ENCODE measurements at places on chromosomes 7 and 10.

GRCh38 chr10:70890917-70891431, 2.6 kb upstream of the PCBD1 start:
- DNase-seq = no peak

GRCh38 chr7:128099204-128099671, 68.0 kb upstream of the LRRC4 start:
- DNase-seq = no peak

GRCh38 chr10:63256009-63256773, 123.1 kb downstream of the NRBF2 start:
- no peak for DNase-seq

DNA sequence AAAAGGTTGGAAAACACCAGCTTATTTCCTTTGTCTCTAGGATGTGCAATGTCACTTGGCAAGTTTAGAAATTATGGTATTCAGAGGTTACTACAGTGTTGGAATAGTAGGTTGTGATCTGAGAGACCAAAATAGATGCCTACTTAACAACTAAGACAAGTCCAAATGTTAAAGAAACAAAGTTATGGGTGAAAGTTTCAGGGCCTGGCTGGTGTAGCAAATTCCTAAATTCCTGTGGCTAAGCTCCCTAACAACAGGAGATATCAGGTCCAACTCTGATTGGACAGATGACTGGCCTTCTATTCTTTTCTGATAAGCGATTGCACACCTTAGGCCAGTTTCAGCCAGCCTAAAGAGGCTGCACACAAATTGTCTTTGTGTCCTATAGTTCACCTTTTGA, 873.5 kb downstream of the REEP3 start:
- DNase-seq = no peak

- no peak for DNase-seq
Observed at GRCh38 chr10:62248465-62248864, 20.2 kb downstream of the RTKN2 start.

DNA sequence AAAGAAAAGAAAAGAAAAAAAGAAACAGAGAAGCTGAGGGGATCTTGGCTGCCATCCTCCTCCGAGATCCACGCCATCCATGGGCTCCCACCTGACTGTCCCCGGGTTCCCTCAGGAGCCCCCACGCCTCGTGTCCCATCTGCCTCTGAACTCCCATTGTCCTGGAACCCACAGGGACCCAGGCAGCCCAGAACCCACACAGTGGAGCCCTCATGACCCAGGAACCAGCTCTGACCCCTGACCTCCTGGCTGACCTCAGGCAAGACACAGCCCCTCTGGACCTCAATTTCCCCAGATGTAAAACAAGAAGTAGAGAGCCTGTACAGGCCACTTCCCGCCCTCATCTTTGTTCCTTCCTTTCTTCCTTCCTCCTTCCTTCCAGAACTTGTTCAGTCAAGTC, 40.4 kb downstream of the RASGEF1A start:
- no peak for DNase-seq

GRCh38 chr10:21525367-21526187, at the start of gene SKIDA1:
Gene SKIDA1 (minus strand): TSS chr10:21525682. CDS start chr10:21517822, 7,860 bp downstream.
- peak; percentile 78 for DNase-seq

DNA sequence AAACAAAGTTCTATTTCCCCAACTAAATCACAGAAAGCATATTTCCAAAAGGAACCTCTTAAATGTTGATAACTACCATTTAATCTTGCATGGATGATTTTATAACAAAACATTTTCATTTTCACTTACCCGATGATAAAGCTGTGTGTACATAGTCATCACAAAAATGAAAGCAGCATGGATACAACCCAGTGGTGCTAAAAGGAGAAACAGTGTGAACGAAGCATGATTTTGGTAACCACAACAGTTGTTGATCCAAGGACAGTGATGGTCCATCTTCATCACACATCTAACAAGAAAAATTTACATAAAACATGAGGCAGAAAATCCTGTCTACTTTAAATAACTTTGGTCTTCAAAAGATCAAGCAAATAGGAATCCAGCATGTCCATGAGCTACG, 4.7 kb downstream of the ZDHHC6 start:
- DNase-seq = no peak

Data from stimulated activated CD4-positive, alpha-beta T cell treated with anti-CD3 and anti-CD28 coated beads, Interleukin-15, amount 100 ng/mL, for 24 hours (primary cell).